ENCODE measurements at places on chromosomes 2 and 18.

GRCh38 chr2:176902454-176902853, 310.1 kb upstream of the HNRNPA3 start:
- DNase-seq = no peak

DNA sequence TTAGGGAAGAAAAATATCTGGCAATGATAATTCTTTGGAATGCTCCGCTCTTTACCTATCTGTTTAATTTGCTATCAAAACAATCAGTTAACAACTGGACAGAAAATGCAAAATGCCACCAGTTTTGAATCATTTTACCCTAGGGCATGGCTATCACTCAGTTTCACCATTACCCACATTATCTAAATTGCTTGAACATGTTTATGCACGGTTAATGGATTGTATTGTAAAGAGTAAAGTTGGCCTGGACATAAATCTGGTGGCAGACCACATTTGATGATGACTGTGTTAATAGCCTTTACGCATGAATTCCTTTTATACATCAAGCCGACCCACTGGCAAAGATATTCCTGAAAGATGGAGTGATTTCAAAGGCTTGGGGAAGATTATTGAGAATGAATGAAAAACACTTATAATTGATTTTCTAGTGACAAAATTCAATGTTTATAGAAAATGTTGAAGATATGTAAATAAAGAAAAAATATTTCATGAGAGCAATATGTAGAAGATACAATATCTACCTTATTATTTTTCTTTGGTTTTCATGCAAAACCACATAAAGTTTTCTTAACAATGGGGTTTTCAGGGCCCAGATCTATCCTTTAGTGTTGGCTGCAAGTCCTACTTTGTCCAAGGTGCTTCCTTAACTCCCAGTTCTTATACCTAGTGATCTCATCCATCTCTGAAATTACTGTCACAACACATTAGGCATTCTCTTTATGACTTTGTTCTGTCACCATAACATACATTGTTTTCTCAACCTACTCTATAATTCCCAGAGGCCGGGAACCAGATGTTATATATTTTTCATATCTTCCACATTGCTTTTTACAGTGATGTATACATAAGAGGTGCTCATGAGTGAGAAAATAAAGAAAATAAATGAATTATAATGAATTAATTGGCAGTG, 265.1 kb downstream of the RIT2 start:
- no peak for DNase-seq

GRCh38 chr2:183666031-183666430, 541.8 kb downstream of the NUP35 start:
- no peak for DNase-seq

- no peak for DNase-seq
Observed at GRCh38 chr2:118721817-118722551, 125.5 kb downstream of the EN1 start.

- no peak for DNase-seq
Observed at GRCh38 chr18:42011053-42011452, 56.0 kb downstream of the PIK3C3 start.

Measured in bone marrow (tissue), 2 donors.